ENCODE measurements at places on chromosomes 16 and 17.

- DNase-seq = no peak
Observed at GRCh38 chr16:27225536-27226360, 22.4 kb downstream of the KDM8 start.

GRCh38 chr17:74873874-74874614 is 1.2 kb upstream of the FDXR start:
- DNase-seq = no peak

- no peak for DNase-seq
Observed at GRCh38 chr17:15900871-15901270, 44.1 kb upstream of the ADORA2B start.

DNA sequence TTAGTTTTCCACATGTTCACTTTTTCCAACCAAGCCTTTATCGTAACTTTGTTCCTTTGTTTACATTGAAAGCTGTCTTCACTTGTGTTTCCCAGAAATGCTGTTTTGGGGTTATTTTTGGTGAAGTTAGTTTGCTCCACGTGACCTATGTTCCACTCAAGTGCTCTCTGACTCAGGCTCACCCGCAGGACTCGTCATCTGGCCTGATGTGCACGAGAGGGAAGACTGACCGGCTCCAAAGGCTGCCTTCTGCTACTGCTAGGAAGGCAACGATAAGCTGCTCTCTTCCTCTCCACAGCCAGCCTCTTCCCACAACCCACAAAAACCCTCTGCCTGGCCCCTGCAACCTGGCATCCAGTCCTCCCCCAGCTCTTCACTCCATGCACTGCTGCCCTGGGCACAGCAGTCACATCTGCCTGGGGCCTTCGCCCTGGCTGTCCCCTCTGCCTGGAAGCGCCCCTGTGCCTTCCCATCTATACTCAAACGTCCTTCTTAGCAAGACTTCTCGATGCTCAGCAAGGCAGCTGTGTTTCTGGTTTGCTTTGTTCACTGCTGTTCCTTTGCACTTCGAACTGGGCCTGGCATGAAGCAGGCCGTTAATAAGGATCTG is 28.0 kb downstream of the ZCCHC14 start:
- DNase-seq = no peak

- DNase-seq = no peak
Observed at GRCh38 chr16:58299757-58300349, 5.0 kb upstream of the PRSS54 start.
